Skin of body (tissue), 3 donors: ENCODE measurements at places on chromosomes 3 and 15. TPM values are rescaled to one million over a fixed set of nuclear protein-coding genes. Genes with fewer than 3 reads are reported as not detected.

Gene VGLL3
- 53.1 TPM for total RNA-seq

Gene MYZAP
- 8.3 TPM for total RNA-seq

Gene A4GNT
- total RNA-seq, result not detected

Gene ZPLD1
- 0.10 TPM for total RNA-seq

Gene NOP10
- total RNA-seq, result 68.3 TPM

Gene GPR149
- total RNA-seq, result not detected

Gene NLGN1
- total RNA-seq, result 9.5 TPM

Gene OSBPL10
- 10.9 TPM for total RNA-seq

Gene HOMER2
- total RNA-seq, result 16.8 TPM

Gene GOLGA6L10
- total RNA-seq, result 3.3 TPM

Gene IGDCC3
- 0.69 TPM for total RNA-seq

Gene FAM107A
- 0.59 TPM for total RNA-seq

Gene SI
- total RNA-seq, result not detected

Gene NANOGP8
- 0.89 TPM for total RNA-seq

Gene CFAP100
- total RNA-seq, result not detected

Gene GOLGA8S
- 0.10 TPM for total RNA-seq

Gene TRIM42
- total RNA-seq, result not detected

Gene IL17RC
- total RNA-seq, result 22.2 TPM

Gene CCR5
- 0.10 TPM for total RNA-seq

Gene TM4SF18
- 16.6 TPM for total RNA-seq
